ENCODE measurements at places on chromosomes 1 and 21. TPM values are rescaled to one million over a fixed set of nuclear protein-coding genes. Genes with fewer than 3 reads are reported as not detected.

Gene ITLN2
- total RNA-seq, result not detected

Gene COL9A2
- total RNA-seq, result 20.2 TPM

Gene C1orf94
- total RNA-seq, result not detected

Gene VHLL
- total RNA-seq, result not detected

Gene NOS1AP
- 0.79 TPM for total RNA-seq

Gene BNIPL
- total RNA-seq, result 0.17 TPM

Gene ITGB2
- 9.1 TPM for total RNA-seq

Gene RORC
- 0.17 TPM for total RNA-seq

Gene PSMA5
- total RNA-seq, result 65.7 TPM

Gene ERG
- total RNA-seq, result 0.34 TPM

Gene SLC44A5
- total RNA-seq, result 3.7 TPM

Gene HSPB7
- 0.07 TPM for total RNA-seq

Gene CD84
- not detected for total RNA-seq

Gene FGR
- total RNA-seq, result 0.41 TPM

Gene EEIG2
- total RNA-seq, result 5.2 TPM

Gene OVAAL
- not detected for total RNA-seq

Gene LCE1F
- not detected for total RNA-seq

Gene C1orf141
- total RNA-seq, result not detected

Gene CFHR2
- not detected for total RNA-seq

Gene B3GALT2
- not detected for total RNA-seq

Gene RBP7
- 11.1 TPM for total RNA-seq

Gene FCN3
- total RNA-seq, result 0.14 TPM

Gene GPR52
- total RNA-seq, result 0.41 TPM

Gene FMOD
- total RNA-seq, result 0.79 TPM

Gene APCS
- total RNA-seq, result not detected

Gene ACTL8
- 0.17 TPM for total RNA-seq

Gene LENEP
- total RNA-seq, result not detected

Gene CASQ1
- total RNA-seq, result not detected

Gene RNU1-2
- total RNA-seq, result under 0.01 TPM

Gene STUM
- not detected for total RNA-seq

Gene SYPL2
- 1.2 TPM for total RNA-seq

Gene CHI3L2
- 7.5 TPM for total RNA-seq

Gene AMY1B
- not detected for total RNA-seq

Gene GIPC2
- 1.5 TPM for total RNA-seq

Gene WNT9A
- 10.1 TPM for total RNA-seq

Gene CYP4A22
- total RNA-seq, result not detected

Gene LHX8
- total RNA-seq, result not detected

Gene CFHR5
- total RNA-seq, result not detected

Measured in kidney epithelial cell (primary cell).